ENCODE measurements at places on chromosomes 2 and 18. TPM values are rescaled to one million over a fixed set of nuclear protein-coding genes. Genes with fewer than 3 reads are reported as not detected.

RETSAT gene
- 12.8 TPM for polyA plus RNA-seq

DCC gene
- 0.68 TPM for polyA plus RNA-seq

GPR45 gene
- polyA plus RNA-seq: 0.02 TPM

SCN1A gene
- polyA plus RNA-seq: 0.02 TPM

SMYD1 gene
- 0.43 TPM for polyA plus RNA-seq

HOXD4 gene
- polyA plus RNA-seq: 1.0 TPM

TNFAIP6 gene
- 3.3 TPM for polyA plus RNA-seq

FBXO48 gene
- 1.4 TPM for polyA plus RNA-seq

PRADC1 gene
- polyA plus RNA-seq: 15.4 TPM

CGREF1 gene
- polyA plus RNA-seq: 0.43 TPM

STARD6 gene
- polyA plus RNA-seq: 0.21 TPM

CDKL4 gene
- polyA plus RNA-seq: 0.43 TPM

TAF4B gene
- 6.8 TPM for polyA plus RNA-seq

PROKR1 gene
- 0.07 TPM for polyA plus RNA-seq

CD8B2 gene
- 6.3 TPM for polyA plus RNA-seq

MGAT4A gene
- polyA plus RNA-seq: 24.4 TPM

CACNB4 gene
- polyA plus RNA-seq: 3.0 TPM

ANKRD30BL gene
- polyA plus RNA-seq: 0.34 TPM

TCF7L1 gene
- 6.6 TPM for polyA plus RNA-seq

SERPINB4 gene
- 48.3 TPM for polyA plus RNA-seq

CHN1 gene
- polyA plus RNA-seq: 5.0 TPM

CFAP221 gene
- polyA plus RNA-seq: 0.41 TPM

HAAO gene
- 6.2 TPM for polyA plus RNA-seq

RAB27B gene
- polyA plus RNA-seq: 1.7 TPM

GATA6 gene
- polyA plus RNA-seq: 2.0 TPM

CCNT2 gene
- polyA plus RNA-seq: 26.1 TPM

TMEM247 gene
- not detected for polyA plus RNA-seq

GPATCH11 gene
- polyA plus RNA-seq: 7.3 TPM

RGPD4 gene
- polyA plus RNA-seq: 0.05 TPM

CLEC4F gene
- polyA plus RNA-seq: 0.25 TPM

MAB21L4 gene
- 4.9 TPM for polyA plus RNA-seq

TCF23 gene
- polyA plus RNA-seq: 0.05 TPM

RPE gene
- 22.2 TPM for polyA plus RNA-seq

IL1RL2 gene
- polyA plus RNA-seq: 1.1 TPM

CFAP65 gene
- 0.27 TPM for polyA plus RNA-seq

KLF11 gene
- 5.4 TPM for polyA plus RNA-seq

CAPN14 gene
- polyA plus RNA-seq: 0.62 TPM

SNED1 gene
- polyA plus RNA-seq: 3.2 TPM

XPO1 gene
- 174 TPM for polyA plus RNA-seq

FZD7 gene
- polyA plus RNA-seq: 3.9 TPM

CTAGE1 gene
- polyA plus RNA-seq: not detected

IL1F10 gene
- polyA plus RNA-seq: 1.1 TPM

COL5A2 gene
- 8.8 TPM for polyA plus RNA-seq

HOXD10 gene
- 0.09 TPM for polyA plus RNA-seq

UGT1A10 gene
- 0.39 TPM for polyA plus RNA-seq

NPPC gene
- polyA plus RNA-seq: 2.3 TPM

TTR gene
- polyA plus RNA-seq: 8.8 TPM

REG1B gene
- polyA plus RNA-seq: 0.68 TPM

RNU2-63P gene
- polyA plus RNA-seq: not detected

Data from thymus (tissue), 14 donors.